ENCODE measurements at places on chromosomes 5 and 9.

DNA sequence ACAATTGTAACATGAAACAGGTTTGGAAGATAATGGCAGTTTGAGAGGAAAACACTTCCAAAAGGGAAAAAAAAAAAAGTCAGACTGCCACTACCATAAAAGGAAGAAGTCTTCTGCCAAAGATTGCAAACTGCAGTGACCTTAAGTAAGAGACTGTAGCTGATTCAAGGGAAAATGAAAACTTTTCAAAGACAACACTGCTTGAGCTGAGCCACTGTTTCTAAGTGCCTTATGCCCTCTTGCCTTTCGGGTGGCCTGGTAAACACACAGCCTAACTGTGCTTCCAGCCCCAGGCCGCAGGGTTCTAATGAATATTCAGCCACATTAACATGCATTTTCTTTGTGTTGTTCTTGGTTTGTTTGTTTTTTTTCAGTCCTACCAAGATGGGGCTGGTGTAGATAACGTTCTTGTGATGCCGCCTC, 354.6 kb downstream of the BNC2 start:
- DNase-seq = no peak

DNA sequence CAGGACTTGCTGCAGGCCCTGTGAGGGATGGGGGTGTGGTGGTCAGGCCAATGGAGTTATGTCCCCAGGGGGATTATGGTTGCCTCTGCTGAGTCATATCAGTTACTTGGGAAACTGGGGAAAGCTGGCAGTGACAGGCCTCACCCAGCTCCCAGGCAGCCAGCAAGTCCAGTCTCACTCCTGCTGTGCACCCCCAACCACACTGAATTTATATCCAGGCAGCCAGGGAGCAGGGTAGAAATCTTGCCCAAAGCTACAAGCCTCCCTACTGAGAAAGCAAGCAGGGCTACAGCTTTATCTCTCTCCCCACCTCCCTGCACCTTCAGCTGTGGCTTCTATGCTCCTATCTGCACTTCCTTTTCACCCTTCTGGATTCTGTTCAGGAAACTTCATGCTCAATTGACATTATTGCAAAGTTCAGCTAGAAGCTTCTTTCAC, 2076.0 kb upstream of the CDH9 start:
- DNase-seq = no peak

DNA sequence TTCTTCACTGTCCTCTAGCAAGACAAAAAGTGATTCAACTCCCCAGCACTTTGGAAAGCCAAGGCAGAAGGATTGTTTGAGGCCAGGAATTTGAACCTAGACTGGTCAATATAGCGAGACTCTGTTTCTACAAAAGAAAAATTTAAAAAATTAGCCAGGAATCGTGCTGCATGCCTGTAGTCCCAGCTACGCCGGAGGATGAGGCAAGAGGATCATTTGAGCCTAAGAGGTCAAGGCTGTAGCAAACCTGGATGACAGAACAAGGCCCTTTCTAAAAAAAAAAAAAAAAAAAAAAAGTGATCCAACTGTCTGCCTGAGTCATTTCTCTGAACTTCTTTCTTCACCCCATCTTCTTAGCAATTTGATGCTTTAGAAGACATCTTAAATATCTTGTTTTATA, 12.4 kb downstream of the ITGA2 start:
- DNase-seq = no peak

- DNase-seq = no peak
Observed at GRCh38 chr5:98349251-98349989, 424.0 kb upstream of the RGMB start.

DNA sequence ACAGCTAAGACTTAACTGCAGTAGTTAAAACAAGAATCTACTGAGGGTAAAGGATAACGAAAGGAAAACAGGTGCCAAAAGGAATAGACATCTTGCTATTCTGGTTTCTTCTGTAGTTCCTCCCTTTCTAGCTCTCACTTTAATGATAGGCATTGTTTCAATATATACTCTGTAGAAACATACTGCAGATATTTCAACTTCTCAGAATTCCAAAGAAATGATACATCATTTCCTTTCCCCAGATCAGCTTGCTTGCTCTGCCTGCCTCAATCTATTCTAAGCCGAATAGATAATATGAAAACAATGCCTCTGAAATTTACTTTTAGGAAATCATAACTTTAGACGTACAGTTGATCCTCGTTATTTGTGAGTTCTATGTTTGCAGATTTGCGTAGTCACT, 46.3 kb downstream of the ACO1 start:
- DNase-seq = no peak

DNA sequence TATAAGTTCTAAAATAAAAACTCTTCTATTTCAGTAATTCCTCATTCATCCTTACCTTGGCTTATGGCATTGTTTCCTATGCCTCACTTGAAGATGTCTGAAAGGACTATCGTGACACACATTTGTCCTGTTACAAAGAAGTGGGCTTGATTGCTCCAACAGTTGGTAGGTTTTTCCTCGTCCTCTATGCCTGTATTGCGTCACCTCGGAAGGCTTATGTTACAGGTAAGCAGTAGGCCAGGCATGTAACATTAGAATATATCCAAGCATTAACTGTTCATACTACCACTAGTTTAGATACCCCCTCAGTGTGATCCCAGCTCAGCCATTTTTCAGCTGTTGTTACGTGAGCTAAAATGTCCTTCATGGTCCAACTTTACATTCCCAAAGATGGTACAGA, 116.7 kb downstream of the MLLT3 start:
- DNase-seq = no peak

GRCh38 chr5:98453296-98453695, 320.2 kb upstream of the RGMB start:
- DNase-seq = no peak

DNA sequence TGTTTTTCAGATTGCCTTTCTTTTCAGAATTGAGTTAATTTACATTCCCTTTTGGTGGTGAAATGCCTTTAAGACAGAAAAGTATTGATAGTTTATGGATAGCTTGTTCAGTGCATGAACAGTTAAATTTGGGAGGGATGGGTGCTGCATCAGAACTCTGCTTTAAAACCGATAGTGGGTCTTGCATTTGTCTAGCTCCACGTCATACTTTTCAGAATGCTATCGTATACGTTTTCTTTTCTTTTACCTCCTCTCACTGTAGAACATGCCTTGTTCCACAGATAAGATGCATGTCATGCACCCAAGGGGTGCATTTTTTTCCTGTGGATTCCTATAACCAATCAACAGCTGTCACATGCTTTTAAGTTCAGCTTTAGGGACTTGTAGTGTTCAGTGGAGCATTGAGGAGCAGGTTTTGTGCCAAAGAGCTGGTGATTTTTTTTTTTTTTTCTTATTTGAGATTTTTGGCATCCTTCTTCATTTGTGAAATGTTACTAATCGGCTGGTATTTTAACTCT, 2.3 kb downstream of the SLC44A1 start:
- DNase-seq = no peak

DNA sequence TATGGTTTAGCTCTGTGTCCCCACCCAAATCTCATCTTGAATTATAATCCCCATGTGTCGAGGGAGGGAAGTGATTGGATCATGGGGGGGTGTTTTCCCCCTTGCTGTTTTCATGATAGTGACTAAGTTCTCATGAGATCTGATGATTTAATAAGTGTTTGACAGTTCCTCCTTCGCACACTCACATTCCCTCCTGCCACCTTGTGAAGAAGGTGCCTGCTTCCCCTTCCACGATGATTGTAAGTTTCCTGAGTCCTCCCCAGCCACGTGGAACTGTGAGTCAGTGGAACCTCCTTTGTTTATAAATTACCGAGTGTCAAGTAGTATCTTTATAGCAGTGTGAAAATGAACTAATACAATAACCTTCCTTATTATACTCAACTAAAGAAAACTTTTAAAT, 24.3 kb upstream of the TEX10 start:
- no peak for DNase-seq

- no peak for DNase-seq
Observed at GRCh38 chr5:139577689-139578290, 16.7 kb downstream of the UBE2D2 start.

- DNase-seq = no peak
Observed at GRCh38 chr5:129465776-129466344, 5.8 kb downstream of the ADAMTS19 start.

DNA sequence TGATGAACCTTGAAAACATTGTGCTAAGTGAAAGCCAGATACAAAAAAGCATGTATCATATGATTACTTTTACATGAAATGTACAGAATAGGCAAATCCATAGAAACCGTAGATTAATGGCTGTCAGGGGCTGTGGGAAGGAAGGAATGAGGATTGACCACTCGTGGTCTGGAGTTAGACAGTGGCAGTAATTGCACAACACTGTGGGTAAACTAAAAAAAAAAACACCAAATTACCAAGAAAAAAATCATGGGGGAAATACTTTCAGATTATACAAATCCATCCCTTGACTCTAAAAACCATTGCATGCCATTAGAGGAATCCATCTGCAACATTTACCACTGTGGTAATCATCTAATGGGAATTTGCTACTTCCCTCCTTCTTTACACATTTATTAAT, 140.0 kb downstream of the SIL1 start:
- no peak for DNase-seq

- DNase-seq = no peak
Observed at GRCh38 chr5:44697025-44697424, 111.7 kb upstream of the MRPS30 start.

DNA sequence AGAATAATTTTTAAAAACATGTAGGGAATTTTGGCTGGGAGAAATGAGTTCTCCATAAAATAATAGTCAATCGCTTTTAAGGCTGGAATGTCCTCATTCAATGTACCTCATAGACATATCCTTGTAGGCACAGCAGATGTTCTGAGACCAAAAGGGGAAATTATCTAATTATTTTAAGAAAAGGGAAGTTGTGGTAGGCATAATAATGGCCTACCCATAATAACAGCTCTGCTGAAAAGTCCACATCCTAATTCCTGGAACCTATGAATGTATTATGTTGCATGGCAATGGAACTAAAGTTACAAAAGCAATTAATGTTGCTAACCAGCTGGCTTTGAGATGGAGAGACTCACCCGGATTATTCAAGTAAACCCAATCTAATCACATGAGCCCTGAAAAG, 216.1 kb downstream of the TRIM36 start:
- DNase-seq = no peak

GRCh38 chr5:170296935-170297588, 515 bp downstream of the LCP2 start:
- DNase-seq = no peak

- no peak for DNase-seq
Observed at GRCh38 chr5:84961193-84961592, 576.5 kb upstream of the EDIL3 start.

GRCh38 chr9:26669701-26670670, 222.6 kb downstream of the CAAP1 start:
- DNase-seq = no peak

GRCh38 chr9:128078504-128079434, 10.7 kb downstream of the SLC25A25 start:
- no peak for DNase-seq

DNA sequence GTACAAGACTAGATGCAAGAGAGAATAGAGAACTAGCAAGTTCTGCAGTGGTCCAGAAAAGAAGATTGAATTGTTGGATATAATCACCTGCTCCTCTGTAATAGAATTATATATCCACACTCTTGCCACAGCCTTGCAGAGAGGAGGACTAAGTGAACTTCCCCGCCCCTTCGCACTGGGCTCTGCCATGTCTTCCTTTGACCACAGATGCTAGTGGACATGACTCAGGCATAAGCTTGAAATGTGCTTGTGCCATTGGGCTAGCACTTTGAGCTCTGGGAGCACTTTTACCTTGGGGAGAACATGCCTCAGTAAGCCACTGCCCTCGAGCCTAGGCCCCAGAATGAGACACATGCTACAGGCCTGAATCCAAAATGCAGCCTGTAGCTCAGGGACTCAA, 113.5 kb upstream of the RASA1 start:
- no peak for DNase-seq

- DNase-seq = no peak
Observed at GRCh38 chr9:3931996-3932906, 367.6 kb downstream of the GLIS3 start.

GRCh38 chr5:65721720-65722574, at the start of the genes NLN and SGTB:
TSS of gene NLN (plus strand) at chr5:65722205. CDS start at chr5:65722374, 169 bp downstream.
TSS of gene SGTB (minus strand) at chr5:65722109. CDS start at chr5:65720807, 1,302 bp downstream.
- no peak for DNase-seq

- no peak for DNase-seq
Observed at GRCh38 chr5:32083981-32084430, 90.1 kb downstream of the GOLPH3 start.

- DNase-seq = peak; percentile 73
Observed at GRCh38 chr5:38613992-38614836, 57.8 kb upstream of the LIFR start.

DNA sequence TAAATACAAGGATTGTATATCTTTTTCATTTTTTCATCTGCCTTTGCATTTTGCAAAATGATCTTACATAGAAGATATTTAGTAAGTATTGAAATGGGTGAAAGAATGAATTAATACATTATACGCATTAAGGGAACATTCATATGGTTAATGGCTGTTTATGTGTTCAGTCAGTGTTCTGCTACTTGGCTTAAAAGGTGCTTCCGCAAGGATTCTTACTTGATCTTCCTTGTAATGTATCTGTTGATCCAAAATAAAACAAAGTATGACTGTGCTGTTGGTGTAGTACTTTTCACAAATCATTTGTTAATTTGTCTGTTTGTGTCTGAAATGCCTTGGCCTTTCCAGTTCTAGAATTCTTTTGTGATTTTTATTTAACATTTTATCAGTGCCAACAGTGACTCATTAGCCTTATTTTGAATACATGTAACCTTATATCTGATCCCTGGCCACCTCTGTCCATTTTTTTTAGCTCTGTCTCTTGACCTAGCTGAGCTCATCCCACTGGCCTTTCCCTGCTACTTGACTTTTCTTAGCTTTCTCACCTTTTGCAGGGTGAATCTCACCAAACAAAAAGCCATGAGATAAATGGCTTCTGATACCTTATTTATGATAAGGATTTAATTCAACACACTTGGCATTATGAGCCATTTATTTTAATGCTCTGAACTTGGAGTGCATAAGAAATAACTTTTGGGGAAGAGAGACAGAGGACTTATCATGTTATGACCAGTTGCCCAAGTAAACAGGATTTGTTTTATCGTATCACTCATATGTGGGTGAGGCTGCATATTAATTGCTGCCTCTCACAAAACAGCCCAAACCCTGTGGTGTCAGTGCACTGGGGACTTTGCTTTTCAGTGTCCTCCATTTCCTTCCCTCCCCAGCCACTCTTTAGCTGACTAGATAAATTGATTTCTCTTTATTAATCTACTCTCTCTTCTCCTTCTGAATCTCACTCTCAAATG, 340.3 kb downstream of the KDM4C start:
- no peak for DNase-seq

DNA sequence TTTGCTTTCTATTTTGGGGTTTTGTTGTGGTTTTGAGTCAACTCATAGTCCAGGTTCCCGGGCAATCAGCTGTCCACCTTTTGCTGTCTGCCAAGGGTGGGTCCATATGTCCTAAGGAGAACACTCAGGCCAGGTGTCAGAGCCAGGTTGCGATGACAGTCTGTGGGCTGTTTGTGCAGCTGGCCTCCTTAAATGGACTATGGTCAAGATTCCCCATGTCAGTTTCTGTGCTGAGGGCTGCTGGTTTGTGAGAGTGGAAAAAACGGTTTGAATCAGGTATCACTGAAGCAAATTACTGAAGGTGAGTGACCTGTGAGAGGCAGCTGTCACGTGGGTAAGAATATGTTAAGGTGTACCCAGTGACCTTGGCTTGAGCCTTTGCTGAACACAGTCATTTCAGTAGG, 33.0 kb downstream of the SNX30 start:
- no peak for DNase-seq

- DNase-seq = no peak
Observed at GRCh38 chr9:123527981-123528380, 172.0 kb downstream of the CRB2 start.
